ENCODE measurements at places on chromosomes 7 and 10. TPM values are rescaled to one million over a fixed set of nuclear protein-coding genes. Genes with fewer than 3 reads are reported as not detected.

MBL2 gene
- total RNA-seq = under 0.01 TPM

IL2RA gene
- total RNA-seq = not detected

FKBP6 gene
- total RNA-seq = not detected

GHRHR gene
- total RNA-seq = not detected

TSPAN33 gene
- 9.3 TPM for total RNA-seq

LBX1 gene
- total RNA-seq = not detected

PLAU gene
- 0.33 TPM for total RNA-seq

FAM25C gene
- not detected for total RNA-seq

TYSND1 gene
- total RNA-seq = 36.6 TPM

ZNF438 gene
- 2.7 TPM for total RNA-seq

DGKB gene
- total RNA-seq = not detected

FRMD4A gene
- total RNA-seq = 53.4 TPM

RABGEF1 gene
- 30.0 TPM for total RNA-seq

SPDYE1 gene
- total RNA-seq = not detected

FAM200A gene
- total RNA-seq = 7.6 TPM

ASAH2B gene
- 3.4 TPM for total RNA-seq

TMEM229A gene
- total RNA-seq = not detected

ANKRD61 gene
- total RNA-seq = not detected

TFEC gene
- total RNA-seq = not detected

RBM20 gene
- total RNA-seq = 0.34 TPM

UNC5B gene
- under 0.01 TPM for total RNA-seq

ASB10 gene
- total RNA-seq = not detected

PANK1 gene
- total RNA-seq = 6.3 TPM

INTS15 gene
- total RNA-seq = 18.5 TPM

CTAGE15 gene
- total RNA-seq = not detected

SYPL1 gene
- 46.2 TPM for total RNA-seq

GPNMB gene
- total RNA-seq = 1,045 TPM

MNX1 gene
- total RNA-seq = not detected
